AG10803 (cell line): ENCODE measurements at places on chromosomes 7 and 10.
A peak's percentile ranks its signal among the peaks of the same experiment; 100 is the strongest.

- DNase-seq = no peak
These were observed 137.2 kb downstream of the ARHGAP22 start for GRCh38 chr10:48467669-48468068.

GRCh38 chr10:119406601-119407253 lies 135.8 kb downstream of the RGS10 start:
- DNase-seq = no peak

DNA sequence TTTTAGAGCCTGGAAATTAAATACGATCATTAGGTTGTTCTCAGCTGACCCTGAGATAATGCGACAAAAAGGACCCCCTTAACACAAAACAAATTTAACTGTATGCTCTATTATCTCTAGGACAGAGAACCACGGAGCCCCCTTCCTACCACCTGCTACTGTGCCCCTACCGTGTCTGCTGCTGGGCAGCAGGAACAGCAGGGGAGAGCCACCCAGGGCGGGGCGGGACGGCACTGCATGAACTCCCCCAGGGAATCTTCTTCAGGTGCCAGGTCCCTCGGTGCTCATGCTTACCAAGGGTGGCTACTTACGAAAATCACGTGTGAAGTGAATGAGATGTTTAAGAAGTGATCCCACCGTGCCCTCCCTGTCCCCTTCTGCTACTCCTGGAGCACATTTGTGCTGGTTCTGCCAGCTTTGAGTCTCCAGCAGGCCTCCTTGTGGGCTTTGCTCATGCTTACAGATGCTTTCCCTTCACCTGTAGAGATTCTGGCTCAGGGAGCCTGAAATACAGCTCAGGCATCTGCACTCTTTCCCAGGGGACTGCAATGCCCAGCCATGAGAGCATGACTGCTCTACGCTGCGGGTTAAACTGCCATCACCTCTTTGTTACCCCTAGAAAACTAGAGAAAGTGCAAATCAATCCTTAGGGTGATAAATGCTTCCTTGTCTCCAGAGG lies 59.9 kb downstream of the MRPL32 start:
- DNase-seq = no peak

- DNase-seq = no peak
These were observed 193.9 kb upstream of the PPP2R2D start for GRCh38 chr10:131706952-131707351.

- no peak for DNase-seq
These were observed 486.4 kb upstream of the ADARB2 start for GRCh38 chr10:2223548-2224320.

DNA sequence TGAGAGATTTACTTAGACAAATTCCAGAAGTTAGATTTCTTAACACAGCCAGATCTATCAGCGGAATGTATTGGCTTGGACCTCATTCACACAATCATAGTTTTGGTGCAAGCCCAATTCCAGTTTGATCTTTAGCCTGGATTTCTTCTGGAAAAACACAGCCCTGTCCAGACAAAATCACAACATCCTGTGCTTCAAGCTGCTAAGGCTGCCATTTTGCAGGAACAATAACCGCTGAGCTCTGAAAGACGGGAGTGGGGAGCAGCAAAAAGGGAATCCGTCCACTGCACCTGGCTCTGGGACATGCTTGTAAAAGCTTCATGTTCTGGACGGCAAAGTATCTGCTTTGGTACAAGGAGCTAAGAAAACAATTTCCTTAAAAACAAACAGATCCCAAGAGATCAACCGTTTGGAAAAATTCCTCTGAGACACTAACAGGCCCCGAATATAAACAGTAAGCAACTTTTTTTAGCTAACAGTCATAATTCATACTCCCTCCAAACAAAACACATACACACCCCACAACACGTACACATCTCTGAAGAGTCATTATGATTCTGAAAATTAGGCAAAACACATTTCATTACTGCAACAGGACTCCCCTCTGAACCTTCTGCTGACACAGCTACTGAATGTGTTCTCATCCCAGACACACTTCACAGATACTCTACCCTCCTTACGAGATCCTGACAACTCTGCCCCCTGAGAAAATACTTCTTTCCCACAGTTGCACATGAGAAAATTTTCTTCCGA lies 32.4 kb downstream of the ITIH5 start:
- DNase-seq = peak; percentile 26
